ENCODE measurements at places on chromosomes 7 and 10.
A peak's percentile ranks its signal among the peaks of the same experiment; 100 is the strongest.

GRCh38 chr10:30984563-30985328, 46.9 kb downstream of the ZNF438 start:
- DNase-seq = no peak

GRCh38 chr7:11130012-11130411, 156.3 kb downstream of the PHF14 start:
- no peak for DNase-seq

GRCh38 chr10:46560381-46560780, 3.9 kb upstream of the GPRIN2 start:
- no peak for DNase-seq

GRCh38 chr7:41892356-41893100, 189.6 kb upstream of the INHBA start:
- no peak for DNase-seq

DNA sequence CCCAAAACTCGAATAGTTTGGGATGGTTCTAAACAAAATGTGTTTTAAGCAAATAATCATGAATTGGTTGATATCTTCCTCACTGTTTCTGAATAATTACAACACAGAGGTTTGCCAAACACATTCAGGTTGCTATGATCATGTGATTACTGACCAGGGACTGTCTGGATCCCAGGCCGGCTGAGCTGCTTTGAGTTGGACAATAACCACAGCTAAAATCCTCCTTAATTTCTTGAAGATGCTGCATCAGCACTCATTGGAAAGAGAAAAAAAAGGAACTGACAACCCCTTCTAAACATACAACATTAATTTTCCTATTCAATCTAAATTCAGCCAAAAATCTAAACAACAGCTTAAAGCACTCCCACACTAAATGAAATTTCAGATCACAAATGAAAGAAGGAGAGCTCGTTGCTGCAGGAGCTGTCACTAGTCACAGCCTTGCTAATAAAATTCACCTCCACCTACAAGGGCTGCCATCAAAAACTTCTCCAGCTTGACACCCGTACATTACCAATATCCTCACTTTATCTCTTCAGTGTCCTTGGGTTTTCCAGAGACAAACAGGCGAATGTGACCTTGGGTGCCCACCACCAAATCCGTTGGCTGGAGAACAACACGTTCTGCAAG, 560.2 kb downstream of the KCNMA1 start:
- DNase-seq = no peak

- DNase-seq = peak; percentile 42
Measured at GRCh38 chr10:5317547-5318107, 47.1 kb upstream of the UCN3 start.
